ENCODE measurements at places on chromosomes 12 and 14.

- DNase-seq: no peak
These were observed 26.8 kb upstream of the DAAM1 start for GRCh38 chr14:59161561-59162175.

- DNase-seq: no peak
These were observed 136.3 kb downstream of the AEBP2 start for GRCh38 chr12:19575337-19576243.

GRCh38 chr14:101595349-101595748 is 34.1 kb downstream of the DIO3 start:
- DNase-seq: no peak

DNA sequence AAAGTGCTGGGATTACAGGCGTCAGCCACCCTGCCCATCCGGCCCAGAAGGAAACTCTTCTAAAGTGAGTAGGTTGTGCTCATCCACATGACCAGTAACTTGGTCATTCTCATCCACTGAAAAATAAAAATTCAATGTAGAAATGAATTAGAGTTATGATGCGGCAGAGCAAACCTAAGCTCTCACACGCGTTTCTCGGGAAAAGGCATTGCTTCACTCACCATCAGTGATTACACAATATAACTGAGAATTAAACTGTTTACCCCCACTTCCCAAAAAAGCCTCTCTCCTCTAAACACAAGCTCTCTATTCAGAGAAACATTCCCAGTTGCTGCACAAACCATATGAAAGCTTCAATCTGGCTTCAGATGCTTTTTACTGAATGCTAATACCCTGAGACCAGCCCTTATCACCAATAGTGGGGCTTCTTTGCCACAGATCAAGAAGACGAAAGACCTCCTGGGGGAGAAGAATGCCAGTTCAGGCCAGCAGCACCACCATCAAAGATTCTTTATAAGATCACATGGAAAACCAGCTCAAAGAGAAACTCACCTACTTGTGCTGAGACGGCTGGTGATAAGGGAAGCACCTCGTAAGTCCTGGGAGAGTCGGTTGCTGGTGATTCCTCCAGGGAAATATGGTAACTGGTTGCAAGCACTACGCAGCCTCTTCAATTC is 121.5 kb upstream of the SFSWAP start:
- no peak for DNase-seq

DNA sequence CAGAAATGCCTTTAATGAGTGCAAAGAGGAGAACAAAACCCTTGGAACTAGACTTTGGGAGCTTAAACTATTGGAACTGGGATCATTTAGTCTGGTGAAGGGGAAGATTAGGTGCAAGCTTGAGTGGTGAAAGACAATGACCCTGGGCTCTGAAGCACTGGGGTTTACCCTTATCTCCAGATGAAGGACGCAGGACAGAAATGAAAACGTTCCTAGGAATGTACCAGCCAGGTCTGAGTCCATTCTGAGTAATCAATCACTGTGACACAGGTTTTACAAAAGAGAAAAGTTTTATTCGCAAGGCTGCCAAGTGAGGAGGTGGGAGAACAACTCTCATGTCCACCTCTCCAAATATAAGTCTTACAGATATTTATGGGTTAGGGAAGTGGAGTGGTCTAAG is 249.1 kb downstream of the LRIG3 start:
- no peak for DNase-seq

GRCh38 chr12:70560671-70561070 is 76.6 kb downstream of the PTPRB start:
- DNase-seq: no peak

GRCh38 chr14:78358591-78358990 is 188.4 kb downstream of the NRXN3 start:
- DNase-seq: peak; percentile 43

GRCh38 chr14:71541271-71541670 is 391.0 kb upstream of the RGS6 start:
- DNase-seq: no peak

- no peak for DNase-seq
These were observed 21.9 kb upstream of the EID3 start for GRCh38 chr12:104281636-104282035.

DNA sequence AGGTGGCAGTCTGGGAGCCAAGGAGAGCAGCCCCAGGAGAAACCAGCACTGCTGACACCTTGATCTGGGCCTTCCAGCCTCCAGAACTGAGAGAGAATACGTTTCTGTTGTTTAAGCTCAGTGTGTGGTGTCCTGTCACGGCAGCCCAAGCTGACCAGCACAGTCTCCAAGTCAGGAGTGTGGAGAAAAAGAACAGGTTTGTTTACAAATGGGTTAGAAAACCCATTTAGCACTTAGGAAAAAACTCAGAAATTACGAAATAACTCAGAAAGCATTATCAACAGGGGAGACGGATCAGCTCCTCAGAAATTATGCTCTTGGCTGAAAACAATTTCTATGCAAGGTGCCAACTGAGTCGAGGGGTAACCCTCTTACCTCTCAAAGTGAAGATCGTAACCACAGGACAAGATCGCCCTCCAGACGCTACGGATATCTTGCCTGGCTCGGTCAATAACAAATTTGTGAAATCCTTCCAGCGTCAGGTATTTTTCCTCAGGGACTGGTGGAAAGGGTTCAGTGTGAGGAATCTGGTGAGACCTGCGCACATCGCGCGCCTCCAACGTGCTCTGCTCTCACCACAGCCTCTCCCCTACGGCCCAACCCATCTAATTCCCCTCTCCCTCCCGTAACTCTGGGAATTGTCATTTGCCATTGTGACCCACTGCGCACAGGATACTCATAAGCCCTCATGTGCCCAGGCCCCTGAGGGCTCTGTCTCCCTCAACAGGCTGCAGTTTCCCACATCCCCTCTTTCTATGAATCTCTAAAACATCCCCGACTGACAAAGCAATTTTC is 50.2 kb downstream of the TRAFD1 start:
- no peak for DNase-seq

GRCh38 chr12:32307326-32307725 is 92.0 kb upstream of the FGD4 start:
- no peak for DNase-seq

GRCh38 chr14:77910506-77910905 is 110.6 kb downstream of the ADCK1 start:
- no peak for DNase-seq

- no peak for DNase-seq
These were observed 155.9 kb upstream of the PRMT8 start for GRCh38 chr12:3335078-3335487.

GRCh38 chr12:45348311-45348710 is 132.4 kb downstream of the ANO6 start:
- no peak for DNase-seq

GRCh38 chr12:84842406-84843013 is 70.1 kb downstream of the SLC6A15 start:
- DNase-seq: no peak

DNA sequence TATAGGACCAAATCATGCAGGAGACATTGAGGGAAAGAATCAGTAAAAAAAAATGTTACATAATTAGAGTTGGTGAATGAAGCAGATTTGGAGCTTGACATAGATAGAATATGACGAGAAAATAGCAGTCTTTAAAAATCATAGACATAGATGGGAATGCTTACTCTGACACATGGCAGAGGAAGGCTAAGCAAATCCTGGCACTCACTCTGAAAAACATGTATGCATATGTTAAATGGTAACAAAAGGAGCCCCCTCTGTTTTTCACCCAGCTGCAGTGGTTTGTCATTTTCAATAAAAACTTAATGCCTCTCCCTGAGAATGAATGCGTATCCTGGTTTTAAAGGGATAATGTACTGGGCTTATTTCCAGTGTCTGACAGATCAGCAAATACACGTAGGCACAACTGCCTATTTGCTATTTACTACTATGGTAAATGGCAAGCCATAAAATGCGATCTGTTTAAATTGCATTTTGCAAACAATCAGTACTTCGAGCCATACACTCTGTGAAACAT is 561.2 kb upstream of the SEL1L start:
- DNase-seq: no peak

- no peak for DNase-seq
These were observed 14.8 kb upstream of the CALM1 start for GRCh38 chr14:90381999-90382451.

DNA sequence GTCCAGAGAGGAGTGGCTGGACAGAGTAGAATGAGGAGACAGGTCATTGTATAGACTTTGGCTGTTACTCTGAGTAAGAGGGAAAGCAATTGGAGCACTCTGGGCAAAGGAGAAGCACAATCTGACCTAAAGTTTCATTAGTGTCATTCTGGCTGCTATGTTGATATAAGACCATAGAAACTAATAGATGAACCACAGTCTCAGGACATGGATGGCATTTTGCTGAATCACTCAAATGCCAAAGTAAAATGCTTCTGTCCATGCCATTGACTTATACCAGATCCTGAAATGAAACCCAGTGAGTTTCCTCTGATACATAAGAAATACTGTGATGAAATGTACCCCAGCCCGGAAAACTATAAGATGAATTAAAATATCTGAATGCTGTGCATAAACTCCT is 65.8 kb upstream of the COCH start:
- no peak for DNase-seq

DNA sequence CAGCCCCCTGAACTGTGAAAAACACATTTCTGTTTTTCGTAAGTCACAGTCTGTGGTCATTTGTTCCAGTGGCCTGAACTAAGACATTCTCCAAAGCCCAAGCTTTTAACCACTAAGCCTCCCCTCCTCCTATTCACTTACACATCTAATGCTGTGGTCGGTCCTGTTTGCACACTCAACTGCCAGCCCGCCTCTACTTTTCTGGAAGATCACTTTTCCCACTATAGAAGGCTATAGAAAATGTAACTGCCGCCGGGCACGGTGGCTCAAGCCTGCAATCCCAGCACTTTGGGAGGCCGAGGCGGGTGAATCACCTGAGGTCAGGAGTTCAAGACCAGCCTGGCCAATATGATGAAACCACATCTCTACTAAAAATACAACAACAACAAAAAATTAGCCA is 524.7 kb upstream of the TMEM132C start:
- DNase-seq: no peak

GRCh38 chr14:100910888-100911664 is 7.6 kb upstream of the RTL1 start:
- no peak for DNase-seq

DNA sequence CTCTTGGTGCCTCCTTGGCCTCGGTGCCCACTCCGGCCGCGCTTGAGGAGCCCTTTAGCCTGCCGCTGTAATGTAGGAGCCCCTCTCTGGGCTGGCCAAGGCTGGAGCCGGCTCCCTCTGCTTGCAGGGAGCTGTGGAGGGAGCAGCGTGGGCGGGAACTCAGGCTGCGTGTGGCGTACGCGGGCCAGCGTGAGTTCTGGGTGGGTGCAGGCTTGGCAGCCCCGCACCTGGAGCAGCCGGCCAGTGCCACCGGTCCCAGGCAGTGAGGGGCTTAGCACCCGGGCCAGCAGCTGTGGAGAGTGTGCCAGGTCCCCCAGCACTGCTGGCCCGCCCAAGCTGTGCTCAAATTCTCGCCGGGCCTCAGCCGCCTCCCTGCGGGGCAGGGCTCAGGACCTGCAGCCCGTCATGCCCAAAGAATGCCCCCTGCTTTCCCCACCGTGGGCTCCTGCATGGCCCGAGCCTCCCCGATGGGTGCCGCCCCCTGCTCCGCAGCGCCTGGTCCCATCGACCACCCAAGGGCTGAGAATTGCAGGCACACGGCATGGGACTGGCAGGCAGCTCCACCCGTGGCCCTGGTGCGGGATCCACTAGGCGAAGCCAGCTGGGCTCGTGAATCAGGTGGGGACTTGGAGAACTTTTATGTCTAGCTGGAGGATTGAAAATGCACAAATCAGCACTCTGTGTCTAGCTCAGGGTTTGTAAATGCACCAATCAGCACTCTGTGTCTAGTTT is 129.2 kb downstream of the PAWR start:
- no peak for DNase-seq

DNA sequence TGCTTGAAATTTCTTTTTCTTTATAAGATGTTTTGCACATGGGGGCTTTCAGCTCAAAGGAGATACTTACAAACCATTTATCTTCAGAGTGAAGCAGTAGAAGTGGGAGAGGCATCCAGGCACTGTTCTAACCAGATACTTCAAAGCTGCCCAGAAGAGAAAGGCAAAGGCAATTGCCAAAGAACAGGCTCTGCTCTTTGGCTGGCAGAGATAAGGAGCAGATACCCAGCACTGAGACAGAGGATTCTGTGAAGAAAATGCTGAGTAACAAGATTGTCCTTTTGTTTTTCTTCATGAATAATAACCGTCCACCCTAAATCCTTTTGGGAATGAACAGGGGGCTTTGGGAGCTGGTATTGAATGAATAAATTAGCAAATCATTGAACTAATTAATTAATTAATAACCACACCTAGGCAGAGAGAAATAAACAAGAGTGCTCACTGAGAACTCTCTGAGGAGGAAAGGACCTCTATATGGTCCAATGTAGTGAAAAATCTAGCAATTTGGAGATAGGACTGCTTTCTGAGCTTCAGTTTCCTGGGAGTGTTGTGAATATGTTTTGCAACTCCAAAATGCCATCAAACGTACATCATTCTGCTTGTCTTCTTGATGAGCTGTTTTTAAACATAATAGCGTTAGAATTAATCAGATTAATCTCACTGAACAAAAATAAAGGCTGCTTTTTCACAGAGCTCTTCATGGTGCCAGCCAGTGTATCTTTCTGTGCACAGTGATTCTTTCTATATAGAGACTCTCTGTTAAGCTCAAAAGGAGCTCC is 192.8 kb upstream of the AMIGO2 start:
- no peak for DNase-seq

GRCh38 chr14:92670160-92670559 is 78.3 kb downstream of the LGMN start:
- no peak for DNase-seq

- DNase-seq: no peak
These were observed 114.3 kb downstream of the KSR2 start for GRCh38 chr12:117854339-117855012.

DNA sequence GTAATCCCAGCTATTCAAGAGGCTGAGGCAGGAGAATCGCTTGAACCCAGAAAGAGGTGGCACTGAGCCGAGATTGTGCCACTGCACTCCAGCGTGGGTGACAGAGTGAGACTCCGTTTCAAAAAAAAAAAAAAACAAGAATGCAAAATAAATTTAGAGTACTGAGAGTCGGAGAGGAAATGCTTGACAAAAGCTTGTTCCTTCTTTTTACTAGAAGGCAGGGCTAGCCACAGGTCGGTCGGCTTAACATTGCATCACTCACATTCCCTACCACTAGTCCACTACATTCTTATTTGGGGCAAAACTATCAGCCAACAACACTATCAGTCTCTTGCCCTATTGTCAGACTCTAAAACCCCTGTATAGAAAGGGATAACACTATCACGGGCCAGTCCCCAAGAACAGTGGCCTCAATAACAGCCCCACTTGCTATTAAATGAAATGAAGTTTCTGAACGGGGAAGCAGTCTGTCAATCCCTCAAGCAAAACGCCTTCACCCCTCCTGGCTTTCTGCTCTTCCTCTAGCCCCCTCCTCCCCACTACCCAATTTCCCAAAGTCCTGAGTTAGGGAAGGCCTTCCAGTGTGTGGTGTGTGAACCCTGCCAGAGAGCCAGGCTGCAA is 1.0 kb downstream of the RNF41 start:
- no peak for DNase-seq

- DNase-seq: no peak
These were observed 5.2 kb downstream of the MMP17 start for GRCh38 chr12:131833288-131833895.

- no peak for DNase-seq
These were observed 61.0 kb downstream of the PPM1A start for GRCh38 chr14:60309867-60310552.
